ENCODE measurements at places on chromosomes 7 and 10.

DNA sequence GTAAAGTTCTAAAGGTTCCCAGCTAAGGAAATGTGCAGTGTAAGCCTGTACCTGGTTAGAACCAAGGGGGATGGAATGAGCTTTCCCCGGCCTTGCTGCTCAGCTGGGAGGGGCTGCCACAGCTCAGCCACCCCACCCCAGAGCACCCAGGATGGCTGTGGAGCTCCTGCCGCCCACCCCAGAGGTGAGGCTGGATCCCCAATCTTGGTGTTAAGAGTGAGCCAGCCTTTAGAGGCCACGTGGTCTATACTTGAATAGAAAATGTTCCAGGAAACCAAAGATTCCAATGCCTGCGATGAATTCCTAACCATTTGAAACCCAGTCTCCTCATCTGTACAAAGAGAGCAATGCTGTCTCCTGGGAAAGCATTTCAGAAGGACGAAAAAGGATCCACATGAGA, 16.5 kb downstream of the DIP2C start:
- DNase-seq = no peak

DNA sequence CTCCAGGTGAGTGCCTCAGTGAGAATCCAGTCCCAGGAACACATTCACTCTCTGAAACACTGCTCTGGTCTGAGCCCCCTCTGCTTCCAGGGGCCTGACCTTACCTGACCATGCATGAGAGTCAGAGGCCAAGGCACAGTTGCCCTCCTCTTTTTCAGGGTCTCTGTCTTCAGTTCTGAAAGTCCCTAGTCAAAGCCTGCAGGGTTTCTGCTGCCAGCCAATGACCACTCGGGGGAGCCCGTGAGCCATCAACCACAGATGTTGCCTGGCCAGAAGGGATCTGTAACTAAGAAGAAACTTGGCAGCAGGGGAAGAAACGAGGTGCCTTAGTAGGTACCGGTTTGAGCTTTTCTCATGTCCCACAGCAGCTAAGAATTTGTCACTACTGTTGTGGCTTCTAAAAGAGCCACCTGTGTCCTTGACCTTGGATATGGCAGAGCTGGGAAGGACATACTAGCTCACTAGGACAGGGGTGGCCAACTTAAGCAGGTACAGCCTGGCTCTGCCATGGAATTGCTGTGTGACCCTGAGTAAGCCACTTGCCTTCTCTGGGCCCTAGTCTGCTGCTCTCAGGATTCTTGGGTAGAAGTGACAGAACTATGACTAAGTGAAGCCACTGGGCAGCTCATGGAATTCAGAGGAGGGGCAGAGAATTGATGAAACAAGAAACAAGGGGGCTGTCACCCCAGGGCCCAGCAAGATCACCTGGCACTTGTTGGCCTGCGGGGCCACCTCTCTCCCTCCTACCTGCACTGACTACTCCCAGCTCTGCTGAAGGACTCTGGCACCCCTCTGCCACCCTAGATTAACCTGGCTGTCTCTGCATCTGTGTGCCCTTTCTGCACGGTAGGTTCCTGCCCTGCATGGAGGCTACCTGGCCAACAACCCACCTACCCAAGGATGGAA, 83.8 kb upstream of the GPR26 start:
- peak; percentile 56 for DNase-seq

DNA sequence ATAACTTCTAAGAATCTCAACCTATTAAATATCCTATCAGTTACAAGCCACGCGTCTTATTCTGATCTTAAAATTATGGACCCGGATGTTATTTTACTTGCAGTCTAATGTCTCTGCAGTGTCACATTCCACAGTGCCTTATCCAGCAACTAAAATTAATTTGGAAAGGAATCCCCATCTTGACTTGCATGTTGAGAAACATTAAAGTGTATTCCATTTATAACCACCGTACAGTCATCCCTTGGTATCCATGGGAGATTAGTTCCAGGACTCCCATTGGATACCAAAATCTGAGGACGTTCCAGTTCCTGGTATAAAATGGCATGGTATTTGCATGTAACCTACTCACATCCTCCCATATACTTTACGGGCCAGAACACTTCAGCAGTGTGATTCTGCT, 194.7 kb downstream of the ARHGAP21 start:
- no peak for DNase-seq

GRCh38 chr7:3007696-3008095, 36.0 kb downstream of the CARD11 start:
- DNase-seq = no peak

- DNase-seq = no peak
These were observed 62.8 kb downstream of the ADARB2 start for GRCh38 chr10:1674501-1674900.

GRCh38 chr7:45646207-45646821, 72.1 kb downstream of the ADCY1 start:
- no peak for DNase-seq

GRCh38 chr7:121196286-121196685, 132.5 kb upstream of the WNT16 start:
- no peak for DNase-seq

GRCh38 chr10:73406846-73407245, 7.0 kb downstream of the ANXA7 start:
- DNase-seq = no peak

- no peak for DNase-seq
These were observed 2.1 kb downstream of the KIF5B start for GRCh38 chr10:32054094-32054493.

GRCh38 chr10:68153473-68154210, 44.4 kb downstream of the MYPN start:
- DNase-seq = no peak

- DNase-seq = no peak
These were observed 67.8 kb upstream of the NXPH1 start for GRCh38 chr7:8365499-8366110.

DNA sequence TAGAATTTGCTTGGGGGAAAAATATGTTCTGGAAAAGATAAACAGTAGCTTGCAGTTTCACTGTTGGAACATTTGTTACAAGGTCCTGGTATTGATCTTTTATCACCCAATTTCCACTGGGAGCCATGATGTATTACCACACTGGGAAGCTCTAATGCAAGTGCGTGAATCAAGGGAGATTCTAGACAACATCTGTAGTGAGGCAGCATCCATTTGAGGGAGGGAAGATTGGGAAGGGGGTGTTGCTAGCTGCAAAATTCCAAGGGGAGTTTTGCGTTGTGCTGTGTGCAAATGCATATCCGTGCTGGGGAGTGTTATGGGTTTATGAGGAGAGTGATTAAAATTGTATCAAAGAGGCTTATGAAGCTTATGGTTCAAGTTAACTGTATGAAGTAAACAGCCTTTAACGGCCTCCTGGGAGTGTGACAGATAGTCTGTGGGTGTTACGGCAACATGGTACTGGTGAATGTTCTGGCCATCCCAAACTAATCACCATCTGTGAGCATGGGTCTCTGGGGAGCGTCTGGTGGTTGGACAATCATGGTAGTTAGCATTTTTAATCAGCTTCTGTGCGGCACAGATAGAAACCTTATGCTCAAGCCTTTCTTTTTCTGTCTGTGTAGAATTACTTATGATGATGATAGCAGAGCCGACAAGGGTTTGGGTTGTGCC, 601.9 kb upstream of the GALNT17 start:
- no peak for DNase-seq

DNA sequence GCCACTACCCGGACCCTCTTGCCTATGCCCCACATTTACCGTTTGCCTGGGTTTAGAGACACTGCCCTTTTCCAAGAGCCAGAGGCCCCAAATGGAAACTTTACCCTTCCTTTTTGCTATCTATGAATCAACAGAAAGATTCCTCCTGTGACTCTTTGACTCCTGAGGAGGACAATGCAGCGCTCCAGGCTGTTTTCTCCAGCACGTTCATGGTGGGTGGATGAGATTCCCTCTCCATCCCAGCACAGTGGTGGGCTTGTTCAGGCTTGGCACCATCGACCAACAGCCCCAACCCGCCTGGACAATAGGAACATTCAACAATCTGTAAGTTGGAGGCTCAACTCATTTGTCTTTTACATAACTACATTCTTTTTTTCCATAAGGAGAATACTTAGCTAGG, 55.9 kb downstream of the DLD start:
- DNase-seq = peak; percentile 19

GRCh38 chr10:10734356-10735064, 283.2 kb upstream of the CELF2 start:
- DNase-seq = no peak

GRCh38 chr7:148505645-148506375, 84.8 kb upstream of the C7orf33 start:
- no peak for DNase-seq

DNA sequence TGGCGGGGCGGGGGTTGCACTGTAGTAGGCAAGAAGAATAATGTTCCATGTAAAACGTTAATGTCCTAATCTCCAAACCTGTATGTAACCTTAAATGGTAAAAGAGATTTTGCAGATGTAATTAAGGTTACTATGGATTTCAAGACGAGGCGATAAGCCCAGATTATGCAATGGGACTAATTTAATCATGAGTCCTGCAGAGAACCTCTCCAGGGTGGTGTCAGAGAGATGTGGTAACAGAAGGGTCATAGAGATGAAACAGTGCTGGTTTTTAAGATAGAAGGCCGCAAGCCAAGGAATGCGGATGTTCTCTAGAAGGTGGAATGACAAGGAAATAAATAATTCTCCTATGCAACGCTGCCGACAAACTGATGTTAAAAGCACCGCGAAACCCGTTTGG, 57.1 kb downstream of the UBE3C start:
- no peak for DNase-seq

GRCh38 chr7:142896741-142897379, 11.3 kb upstream of the TRPV6 start:
- no peak for DNase-seq

- no peak for DNase-seq
These were observed 25.3 kb upstream of the NEBL start for GRCh38 chr10:20922451-20922850.

- no peak for DNase-seq
These were observed 226.7 kb downstream of the SNX13 start for GRCh38 chr7:17713584-17713983.

- DNase-seq = no peak
These were observed 9.4 kb upstream of the PPP2R2D start for GRCh38 chr10:131891196-131891928.

- no peak for DNase-seq
These were observed 649.2 kb downstream of the SORCS1 start for GRCh38 chr10:106515206-106515790.

DNA sequence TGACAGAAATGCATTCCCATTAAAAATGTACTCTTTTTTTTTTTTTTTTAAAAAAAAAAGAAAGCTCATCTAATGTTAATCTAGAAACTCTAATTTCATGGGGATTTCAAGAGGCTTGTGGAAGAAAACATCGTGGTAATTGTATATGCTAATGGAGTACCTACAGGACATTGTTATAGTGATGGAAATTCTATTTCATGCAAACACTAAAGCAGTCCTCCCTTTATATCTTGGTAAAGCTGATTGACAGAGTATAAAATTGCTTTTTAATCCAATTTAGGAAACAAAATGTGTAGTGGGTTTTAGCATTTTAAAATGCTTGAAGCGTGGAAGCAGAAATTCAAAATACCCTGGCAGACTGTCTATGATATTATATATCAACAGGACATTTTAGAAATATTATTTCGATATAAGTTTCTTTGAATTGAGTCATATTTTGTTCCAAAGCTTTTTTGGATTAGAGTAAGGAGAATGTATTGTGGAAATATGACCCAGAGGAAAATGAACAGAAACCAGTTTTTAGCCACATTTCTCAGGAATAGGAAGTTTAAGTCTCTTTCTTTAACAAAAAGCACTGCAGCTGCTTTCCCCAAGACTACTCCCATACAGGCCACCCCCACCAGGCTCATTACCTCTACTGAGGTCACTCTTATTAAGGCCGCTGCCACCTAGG, 121.9 kb downstream of the WNT2 start:
- DNase-seq = no peak

DNA sequence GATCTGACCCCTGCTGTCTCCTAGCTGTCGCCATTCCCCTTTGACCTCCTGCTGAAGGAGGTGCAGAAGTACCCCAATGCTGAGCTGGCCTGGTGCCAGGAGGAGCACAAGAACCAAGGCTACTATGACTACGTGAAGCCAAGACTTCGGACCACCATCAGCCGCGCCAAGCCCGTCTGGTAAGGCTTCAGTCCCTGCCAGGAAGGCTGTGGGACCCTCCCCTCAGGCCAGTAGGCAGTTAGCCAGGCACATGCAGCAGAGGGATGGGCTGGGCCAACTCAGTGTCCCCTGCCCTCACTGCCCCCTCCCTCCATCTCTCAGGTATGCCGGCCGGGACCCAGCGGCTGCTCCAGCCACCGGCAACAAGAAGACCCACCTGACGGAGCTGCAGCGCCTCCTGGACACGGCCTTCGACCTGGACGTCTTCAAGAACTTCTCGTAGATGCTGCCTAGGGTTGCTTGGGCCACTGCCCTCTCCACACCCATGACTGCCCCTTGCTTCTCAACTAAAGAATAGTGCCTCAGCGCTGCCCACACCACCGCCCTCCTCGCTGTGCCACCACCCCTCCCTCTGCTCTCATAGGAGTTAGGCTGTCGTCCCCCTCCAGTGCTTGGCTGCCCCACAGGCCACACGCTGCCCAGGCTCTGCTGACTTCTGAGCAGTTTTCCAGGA, 41.0 kb upstream of the ZMIZ2 start:
- DNase-seq = no peak

GRCh38 chr7:47264021-47264651, 317.8 kb downstream of the TNS3 start:
- DNase-seq = no peak

- no peak for DNase-seq
These were observed 23.4 kb downstream of the SMURF1 start for GRCh38 chr7:99120501-99120900.

- no peak for DNase-seq
These were observed 9.3 kb downstream of the ATG9B start for GRCh38 chr7:151014950-151015349.

GRCh38 chr10:89215511-89215910, 8.4 kb upstream of the CH25H start:
- DNase-seq = no peak

DNA sequence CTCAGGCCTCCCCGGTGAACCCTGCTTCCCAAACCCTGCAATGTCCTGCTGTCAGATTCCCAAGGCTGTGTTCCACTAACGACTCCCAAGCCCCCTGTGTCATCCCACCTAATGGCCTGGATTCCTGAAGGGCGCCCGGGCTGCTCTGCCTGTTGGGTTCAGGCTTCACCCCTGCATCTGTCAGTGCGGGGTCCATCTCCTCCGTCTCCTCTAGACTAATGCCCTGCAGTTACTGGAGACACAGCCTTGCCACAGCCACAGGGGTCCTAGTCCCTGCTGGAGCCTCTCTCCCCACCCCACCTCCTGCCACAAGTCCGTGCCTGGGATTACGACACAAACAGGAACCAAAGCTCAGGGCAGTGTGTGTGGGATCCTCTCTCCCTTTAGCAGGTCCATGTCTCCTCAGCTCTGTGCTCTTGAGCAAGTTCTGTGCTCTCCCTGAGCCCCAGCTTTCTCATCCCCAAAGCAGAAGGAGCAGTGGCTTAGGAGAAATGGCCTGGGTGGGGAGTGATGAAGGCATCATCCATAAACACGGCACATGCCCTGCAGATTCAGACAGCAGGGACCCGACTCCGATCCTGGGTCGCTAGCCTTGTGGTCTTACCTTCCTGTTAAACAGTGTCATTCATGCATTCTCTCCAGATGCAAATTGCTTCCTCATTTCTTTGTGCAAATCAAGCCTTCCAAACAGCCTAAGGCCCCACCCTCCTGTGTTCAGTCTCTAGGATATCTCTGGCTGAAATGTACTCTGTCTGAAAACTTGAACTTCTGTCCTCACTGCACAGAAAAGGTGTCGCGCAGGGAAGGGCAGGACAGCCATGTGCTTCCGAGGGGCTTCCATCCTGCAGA, 8.2 kb upstream of the RBP3 start:
- DNase-seq = no peak

- DNase-seq = no peak
These were observed 3.0 kb upstream of the HMX2 start for GRCh38 chr10:123144697-123145541.

GRCh38 chr10:75803816-75804552, 372.6 kb downstream of the LRMDA start:
- DNase-seq = no peak

All from caudate nucleus (tissue), 63 donors.